ENCODE measurements at places on chromosomes 7 and 10.

GRCh38 chr10:116809483-116810119, 39.7 kb upstream of the ENO4 start:
- peak; percentile 20 for DNase-seq

DNA sequence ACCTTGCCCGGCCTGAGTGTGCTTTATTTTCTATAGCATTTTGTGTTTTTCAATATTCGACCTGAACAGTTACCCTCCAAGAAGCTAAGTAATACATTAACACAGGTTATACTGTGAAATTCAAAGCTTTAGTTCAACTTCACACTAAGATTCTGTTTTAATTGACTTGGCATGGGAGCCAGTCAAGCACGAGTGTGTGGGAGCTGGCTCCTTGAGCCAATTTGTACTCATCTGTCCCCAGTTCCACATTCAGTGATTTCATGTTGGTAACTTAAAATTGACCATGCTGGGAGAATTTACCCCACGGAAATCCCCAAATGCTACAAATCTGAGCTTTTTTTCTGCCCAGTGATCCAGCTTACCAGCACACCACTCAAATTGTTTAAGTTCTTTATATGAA, 20.3 kb downstream of the TSPAN12 start:
- DNase-seq = no peak

DNA sequence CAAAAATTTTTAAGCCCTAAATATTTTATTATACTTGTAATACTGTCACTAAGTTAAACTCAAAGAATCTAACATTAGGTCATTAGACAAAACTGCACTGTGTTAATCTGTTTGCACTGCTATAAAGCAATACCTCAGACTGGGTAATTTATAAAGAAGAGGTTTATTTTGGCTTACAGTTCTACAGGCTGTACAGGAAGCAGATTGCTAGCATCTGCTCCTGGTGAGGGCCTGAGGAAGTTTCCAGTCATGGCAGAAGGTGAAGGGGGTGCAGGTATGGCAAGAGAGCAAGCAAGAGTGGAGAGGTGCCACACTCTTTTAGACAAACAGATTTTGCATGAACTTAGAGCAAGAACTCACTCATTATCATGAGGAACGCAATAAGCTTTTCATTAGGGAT, 125.7 kb downstream of the IMMP2L start:
- no peak for DNase-seq

DNA sequence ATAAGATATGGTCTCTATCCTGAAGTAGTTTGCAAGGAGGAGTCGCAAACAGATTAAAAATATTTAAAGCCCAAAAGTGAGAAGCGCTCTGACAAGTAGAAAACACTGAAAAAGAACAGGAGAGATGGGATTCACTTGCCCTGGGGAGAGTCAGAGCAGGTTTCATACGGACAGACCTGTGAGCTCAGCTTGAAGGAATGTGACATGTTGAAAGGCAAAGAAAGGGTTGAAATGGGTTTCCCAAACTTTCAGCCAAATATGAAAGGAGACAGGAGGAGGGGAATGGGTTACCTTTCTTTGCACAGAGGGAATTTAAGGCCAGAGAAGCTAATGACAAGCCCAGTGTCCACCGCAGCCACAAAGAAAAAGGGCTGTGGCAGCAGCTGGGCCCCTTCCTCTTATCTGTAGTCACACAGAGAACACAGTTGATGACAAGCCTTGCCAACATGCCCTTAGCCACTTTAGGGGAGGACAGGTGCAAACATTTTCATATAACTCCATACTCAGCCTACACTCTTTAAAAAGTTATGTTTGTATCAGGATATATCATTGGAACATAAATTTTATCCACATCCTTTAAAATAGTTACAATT, 14.9 kb downstream of the HOXA1 start:
- DNase-seq = no peak

DNA sequence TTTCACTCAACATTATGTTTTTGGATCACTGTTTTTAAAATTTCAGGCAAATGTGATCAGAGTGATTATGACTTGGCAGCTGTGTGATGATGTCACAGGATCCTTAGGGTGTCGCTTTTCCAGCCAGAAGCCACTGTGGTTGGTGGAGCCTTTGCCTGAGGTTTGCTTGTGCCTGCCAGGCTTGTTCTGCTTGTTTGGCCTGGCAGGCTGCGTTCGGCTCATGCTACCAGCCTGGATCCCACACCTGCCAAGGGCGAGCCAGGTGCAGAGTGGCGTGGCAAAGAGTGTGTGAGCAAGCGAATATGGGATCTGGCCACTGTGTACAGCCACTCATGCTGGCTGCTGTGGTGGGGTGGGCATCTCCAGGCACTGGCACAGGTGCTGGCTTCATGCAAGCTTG, 55.7 kb downstream of the ADK start:
- no peak for DNase-seq
